ENCODE measurements at places on chromosomes 7 and 10.

DNA sequence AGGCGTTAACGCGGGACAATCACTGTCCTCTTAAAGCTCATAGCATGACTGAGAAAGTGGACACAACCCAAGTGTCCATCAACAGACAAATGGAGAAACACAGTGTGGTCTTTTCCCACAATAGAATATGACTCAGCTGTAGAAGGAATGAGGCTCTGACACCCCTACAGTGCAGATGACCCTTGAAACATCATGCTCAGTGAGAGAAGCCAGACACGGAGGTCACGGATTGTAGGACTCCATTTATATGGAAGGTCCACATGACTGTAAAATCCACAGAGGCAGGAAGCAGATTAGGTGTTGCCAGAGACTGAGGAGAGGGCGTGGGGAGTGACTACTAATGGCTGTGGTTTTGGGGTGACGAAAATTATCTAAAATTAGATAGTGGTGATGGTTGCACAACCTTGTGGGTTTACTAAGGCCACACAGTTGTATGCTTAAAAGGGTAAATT lies 6.1 kb upstream of the NCAPG2 start:
- no peak for DNase-seq

GRCh38 chr7:7967886-7968543 lies 581 bp upstream of the GLCCI1 start:
- DNase-seq, result no peak

DNA sequence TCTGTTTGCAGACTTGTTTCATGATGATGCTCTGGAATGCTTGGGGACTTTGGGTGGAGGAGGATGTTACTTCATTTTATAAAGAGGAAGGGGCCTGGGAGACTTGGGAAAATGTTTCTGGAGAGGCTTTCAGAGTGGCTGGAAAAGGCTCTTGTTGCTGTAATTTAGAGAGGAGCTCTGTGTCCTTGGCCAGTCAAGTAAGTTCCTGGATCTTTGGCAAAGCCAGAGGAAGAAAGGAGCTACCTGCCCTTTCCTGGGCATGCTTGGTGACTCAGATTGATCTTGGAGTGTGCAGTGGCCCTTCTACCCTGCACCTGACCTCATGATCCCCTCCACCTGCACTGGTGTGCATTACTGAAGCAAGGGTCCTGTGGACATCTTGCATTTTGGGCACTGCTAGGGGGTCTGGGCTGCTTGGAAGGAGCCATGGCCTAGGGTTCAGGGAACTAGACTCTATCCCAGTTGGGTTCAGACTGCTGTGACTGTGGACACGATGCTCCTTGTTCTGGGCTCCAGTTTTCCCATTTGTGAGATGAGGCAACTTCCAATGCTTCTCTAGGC lies 56.1 kb downstream of the ADCYAP1R1 start:
- DNase-seq, result no peak

DNA sequence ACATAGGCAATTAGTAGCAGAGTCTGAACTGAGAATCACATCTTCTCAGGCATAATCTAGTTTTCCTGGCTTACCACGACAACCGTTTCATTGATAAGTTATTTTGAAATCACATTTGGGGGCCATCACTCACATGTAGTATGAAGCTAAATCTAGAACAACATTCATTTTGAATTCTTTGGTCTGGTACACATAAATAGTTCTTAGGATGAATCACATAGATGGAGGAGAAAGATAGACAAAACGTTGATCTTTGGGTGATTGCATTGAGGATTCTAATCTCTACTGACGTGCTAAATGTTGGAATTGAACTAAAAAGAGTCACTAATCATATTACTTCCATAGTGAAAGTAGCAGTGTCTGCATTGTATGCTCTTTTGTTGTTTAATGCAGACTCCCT lies 1022.6 kb downstream of the LRMDA start:
- DNase-seq, result no peak

- DNase-seq, result no peak
These were observed 223.1 kb upstream of the PPP2R2D start for GRCh38 chr10:131677671-131678070.

DNA sequence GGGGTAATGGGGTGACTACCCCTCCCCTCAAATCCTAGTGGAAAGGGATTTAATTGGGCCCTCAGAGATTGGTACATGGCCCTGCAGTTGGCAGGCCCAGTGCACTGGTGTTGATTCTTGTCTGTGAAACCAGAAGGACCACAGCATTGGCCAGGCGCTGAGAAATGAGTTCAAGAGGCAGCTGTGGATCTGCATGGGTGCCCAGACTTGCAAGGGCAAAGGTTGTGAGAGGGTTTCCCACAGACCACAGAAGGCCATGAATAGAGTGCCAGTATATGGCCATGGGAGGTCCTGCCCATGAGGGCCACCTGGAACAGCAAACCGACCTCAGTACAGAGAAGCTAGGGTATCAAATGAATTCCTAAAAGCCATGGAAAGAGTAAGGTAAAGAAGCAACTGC lies 32.9 kb downstream of the TMEM168 start:
- no peak for DNase-seq

DNA sequence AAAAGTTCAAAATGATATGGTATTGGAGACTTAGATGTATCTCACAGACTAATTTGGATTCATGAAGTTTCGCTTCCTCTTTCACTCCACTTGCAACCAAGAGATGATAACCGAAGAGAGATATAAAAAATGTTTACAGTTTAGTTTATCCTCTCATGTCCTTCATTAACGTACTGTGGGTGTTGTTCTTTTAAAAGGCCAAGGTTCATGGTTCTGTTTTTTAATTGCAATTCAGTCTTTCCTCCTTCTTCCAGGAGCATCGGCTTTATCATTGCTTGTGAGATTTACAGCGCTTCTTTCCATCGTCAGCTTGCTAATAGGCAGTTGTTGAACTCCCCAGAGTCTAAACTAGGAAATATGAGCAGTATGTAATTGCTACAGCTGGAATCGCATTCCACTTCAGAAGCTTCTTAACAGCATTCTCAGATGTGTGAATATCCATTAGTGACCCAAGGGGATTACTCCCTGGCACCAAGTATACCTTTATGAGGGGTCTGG lies 75.9 kb upstream of the HGF start:
- no peak for DNase-seq

DNA sequence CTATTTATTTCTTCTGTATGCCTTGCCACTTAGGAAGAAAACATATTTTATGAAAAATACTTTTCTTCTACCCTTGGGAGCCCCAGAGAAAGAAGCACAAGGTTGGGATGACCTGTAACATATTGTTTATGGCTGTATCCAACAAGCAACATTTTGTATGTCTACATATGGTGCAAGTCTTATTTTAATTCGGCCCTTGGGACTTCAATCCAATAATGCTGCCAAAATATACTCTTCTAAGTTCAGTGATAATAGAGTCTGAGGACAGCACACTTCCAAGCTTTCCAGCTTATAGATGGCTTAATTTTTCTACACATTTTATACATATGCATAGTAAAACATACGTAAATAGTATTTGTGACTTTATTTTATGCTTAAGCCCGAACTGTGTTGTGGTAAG lies 318.5 kb upstream of the SEMA3A start:
- DNase-seq, result no peak

- no peak for DNase-seq
These were observed 60.2 kb upstream of the NRBF2 start for GRCh38 chr10:63072951-63073350.

DNA sequence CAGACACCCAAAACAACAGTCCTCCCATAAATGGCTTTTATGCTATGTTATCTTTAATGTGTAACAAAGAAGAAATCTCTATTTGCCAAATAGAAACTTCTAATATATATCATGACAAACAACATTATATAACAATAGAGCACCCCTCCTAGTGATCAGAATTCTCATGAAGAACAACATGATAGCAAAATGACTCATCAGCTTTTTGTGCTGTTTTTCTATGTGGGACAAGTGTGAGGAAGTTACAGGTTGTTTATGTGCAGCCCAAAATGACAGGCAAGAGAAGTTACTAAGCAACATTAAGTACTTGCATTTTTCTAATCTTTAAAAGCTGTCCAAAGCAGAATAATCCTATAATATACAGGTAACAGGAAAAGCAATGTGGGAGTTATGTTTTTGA lies 7.7 kb downstream of the DGKB start:
- no peak for DNase-seq

DNA sequence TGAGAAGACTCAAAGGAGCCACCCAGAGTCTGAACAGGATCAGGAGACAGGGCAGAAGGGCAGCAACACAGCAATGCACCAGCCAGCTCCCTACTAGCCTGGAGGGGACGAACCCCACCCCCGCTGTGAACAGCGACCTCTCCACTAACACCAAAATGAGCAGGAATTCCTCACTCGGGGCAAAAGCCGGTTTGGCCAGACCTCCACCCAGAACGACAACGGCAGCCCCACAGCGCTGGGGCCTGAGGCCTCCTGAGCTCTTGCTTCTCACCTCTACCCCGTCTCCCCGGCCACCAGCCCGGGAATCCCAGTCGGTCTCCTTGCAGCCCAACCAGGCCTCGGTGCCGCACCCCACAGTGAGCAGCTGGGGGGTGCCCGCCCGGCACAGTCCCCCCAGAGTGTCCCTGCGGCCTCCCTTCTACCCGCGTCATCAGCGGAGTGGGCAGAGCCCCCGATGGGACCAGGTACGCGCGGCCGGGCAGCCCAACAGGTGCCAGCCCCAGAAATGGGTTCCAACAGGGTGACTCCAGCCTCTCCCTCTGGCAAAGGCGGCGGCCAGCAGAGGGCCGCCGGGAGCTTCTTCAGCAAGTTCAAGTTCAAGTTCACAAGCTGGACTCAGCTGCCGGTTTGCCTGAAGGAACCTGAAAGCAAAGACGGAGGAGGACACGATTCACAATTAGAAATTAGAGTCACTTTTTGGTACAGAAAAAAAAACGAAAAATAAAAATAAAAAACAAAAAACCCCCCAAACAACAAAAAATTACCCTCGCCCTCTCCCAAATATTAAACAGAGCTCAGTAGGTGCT lies 129.0 kb downstream of the MARCHF5 start:
- DNase-seq, result peak; percentile 31

DNA sequence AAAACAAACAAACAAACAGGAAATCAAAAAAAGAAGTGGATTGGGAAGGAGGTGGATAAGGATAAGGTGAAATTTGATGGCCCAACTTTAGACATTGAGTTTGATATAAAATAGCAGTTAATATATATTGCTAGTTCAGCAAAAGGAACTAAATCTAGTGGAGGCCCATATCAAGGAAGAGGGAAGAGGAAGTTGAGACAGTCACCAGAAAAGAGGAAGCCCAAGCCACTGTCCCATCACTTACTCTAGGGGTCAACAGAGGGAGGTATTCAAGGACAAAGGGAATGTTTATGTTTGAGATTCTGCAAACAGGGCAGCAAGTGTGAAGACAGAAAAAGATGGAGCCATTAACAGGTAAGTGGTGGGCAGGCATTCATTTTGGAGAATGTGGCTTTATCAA lies 3.7 kb downstream of the LAMTOR4 start:
- DNase-seq, result no peak

GRCh38 chr7:129665013-129665401 lies 53.5 kb downstream of the NRF1 start:
- no peak for DNase-seq

- DNase-seq, result no peak
These were observed 140.1 kb upstream of the ZNF92 start for GRCh38 chr7:65233409-65234034.

GRCh38 chr7:51160990-51161615 lies 155.5 kb downstream of the COBL start:
- peak; percentile 70 for DNase-seq

DNA sequence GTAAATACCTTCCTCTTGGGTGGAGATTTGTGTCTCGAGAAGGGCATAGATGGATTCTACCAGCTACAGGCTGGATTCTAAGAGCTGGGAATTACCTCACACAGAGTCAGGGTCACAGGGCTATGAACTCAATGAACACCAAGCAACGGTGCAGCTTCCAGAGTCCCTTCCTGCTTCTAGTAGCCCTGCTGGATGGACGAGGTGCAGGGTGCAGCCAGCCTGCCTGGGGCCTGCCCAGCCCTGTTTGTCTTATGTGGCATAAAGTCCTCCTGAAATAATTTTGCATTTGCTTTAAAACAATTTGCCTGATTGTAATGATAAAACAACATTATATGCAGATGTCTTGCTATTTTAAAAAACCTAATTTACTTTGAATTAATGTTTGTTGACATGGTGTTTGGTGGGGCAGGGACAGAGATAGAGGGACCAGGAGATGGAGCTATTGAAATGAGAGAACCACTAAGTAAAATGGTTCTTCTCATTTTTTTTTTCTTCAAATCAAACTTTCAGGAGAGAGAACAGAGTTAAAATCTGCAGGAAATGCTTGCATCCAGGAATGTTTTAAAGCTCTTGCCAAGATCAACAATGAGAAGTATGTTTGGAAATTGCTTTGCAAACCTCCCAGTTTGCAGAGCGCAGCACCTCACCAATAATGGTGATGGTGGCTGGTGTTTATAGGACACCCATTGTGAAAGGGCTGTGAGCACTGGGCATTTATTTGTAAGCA lies 305.4 kb upstream of the PODXL start:
- no peak for DNase-seq

GRCh38 chr10:113718969-113719822 lies 32.3 kb upstream of the PLEKHS1 start:
- DNase-seq, result no peak

GRCh38 chr7:51040787-51041186 lies 258.1 kb upstream of the GRB10 start:
- DNase-seq, result no peak

DNA sequence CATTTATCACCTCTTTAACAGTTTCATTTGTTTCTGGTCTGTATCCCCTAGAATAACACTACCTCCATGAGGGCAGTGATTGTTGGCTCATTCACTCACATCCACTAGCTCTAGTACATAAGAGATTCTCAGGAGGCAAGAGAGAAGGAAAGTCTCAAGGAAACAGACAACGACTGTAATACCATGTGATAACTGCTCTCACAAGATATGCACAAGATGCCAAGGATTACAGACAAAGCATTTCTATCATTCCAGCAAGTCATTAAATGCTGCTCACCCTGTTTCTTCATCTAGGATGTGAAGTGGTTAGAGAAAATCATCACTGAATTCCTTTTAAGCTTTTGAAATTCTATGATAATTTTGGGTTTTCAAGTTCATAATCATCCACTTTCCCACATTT lies 115.3 kb downstream of the HIBADH start:
- DNase-seq, result no peak

GRCh38 chr10:127907411-127908105 lies 655 bp downstream of the PTPRE start:
- peak; percentile 52 for DNase-seq

GRCh38 chr7:139681812-139682135 lies 96.0 kb downstream of the HIPK2 start:
- DNase-seq, result no peak

DNA sequence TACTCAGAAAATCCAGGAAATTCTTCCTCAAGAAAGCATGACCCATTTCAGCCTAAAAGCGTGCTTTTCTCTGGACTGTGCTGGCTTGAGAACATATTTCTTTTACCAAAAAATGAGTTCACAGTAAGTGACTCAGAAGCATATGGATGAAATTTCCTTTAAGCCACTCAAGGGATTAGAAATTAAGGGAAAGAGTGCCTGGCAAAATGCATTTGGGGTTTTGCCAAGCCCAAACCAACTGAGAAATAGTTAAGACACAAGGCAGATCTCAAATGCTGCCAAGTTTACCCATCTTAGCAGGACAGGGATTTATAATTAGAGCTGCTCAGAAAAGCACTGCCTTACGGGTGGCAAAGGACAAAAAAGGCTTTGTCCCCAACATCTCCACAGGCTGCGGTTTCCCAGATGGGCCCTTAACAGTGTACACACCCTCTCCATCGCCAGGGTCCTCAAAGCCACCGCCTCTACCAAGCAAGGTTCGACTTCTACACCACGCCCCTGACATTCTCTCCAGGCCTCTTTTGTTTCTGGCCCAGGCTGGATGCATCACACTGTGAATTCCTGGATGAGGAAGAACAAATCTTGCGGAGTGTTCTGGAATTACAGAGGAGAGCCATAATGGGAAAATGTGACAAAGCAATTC lies 30.1 kb upstream of the CDHR3 start:
- DNase-seq, result no peak

- DNase-seq, result peak; percentile 33
These were observed 97.6 kb downstream of the LYZL1 start for GRCh38 chr10:29386342-29386999.
